CD8-positive, alpha-beta memory T cell (primary cell): ENCODE measurements at places on chromosomes 13 and 19.

DNA sequence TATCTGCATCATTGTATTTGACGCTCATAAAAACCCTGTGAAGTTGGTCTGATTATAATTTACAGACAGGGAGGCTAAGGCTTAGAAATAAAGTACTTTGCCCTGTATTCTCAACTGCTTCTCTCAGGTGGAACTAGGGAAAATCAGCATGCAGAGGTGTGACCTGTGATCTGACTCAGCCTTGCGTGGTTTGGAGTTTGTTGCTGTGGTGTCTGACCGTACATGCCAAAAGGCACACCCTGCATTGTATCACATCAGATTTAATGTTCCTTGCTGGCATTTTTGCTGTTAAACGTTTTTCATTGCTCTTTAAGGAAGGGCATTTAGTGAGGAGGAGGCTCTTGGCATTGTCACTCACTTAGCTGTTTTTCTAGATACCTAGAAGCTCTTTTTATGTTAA is 58.8 kb upstream of the C1QTNF9B start:
- no peak for DNase-seq

DNA sequence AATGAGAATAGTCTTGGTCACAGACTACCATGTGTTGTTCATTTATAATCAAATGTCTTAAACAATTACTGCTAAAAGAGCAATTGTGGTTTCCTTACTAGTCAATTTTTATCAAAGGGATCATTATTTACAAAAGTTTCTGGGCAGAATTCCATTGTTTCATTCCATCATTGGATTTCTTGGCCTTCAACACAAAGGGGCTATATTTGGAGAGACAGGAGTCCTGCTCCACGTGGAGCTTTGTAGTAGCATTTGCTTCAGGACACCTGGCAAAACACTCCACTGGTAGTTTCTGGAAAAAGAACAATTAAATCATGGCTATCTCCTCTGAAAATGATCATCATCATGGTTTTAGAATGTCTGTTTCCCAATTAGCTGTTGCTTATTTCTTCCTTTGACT is 22.3 kb upstream of the STARD13 start:
- no peak for DNase-seq

DNA sequence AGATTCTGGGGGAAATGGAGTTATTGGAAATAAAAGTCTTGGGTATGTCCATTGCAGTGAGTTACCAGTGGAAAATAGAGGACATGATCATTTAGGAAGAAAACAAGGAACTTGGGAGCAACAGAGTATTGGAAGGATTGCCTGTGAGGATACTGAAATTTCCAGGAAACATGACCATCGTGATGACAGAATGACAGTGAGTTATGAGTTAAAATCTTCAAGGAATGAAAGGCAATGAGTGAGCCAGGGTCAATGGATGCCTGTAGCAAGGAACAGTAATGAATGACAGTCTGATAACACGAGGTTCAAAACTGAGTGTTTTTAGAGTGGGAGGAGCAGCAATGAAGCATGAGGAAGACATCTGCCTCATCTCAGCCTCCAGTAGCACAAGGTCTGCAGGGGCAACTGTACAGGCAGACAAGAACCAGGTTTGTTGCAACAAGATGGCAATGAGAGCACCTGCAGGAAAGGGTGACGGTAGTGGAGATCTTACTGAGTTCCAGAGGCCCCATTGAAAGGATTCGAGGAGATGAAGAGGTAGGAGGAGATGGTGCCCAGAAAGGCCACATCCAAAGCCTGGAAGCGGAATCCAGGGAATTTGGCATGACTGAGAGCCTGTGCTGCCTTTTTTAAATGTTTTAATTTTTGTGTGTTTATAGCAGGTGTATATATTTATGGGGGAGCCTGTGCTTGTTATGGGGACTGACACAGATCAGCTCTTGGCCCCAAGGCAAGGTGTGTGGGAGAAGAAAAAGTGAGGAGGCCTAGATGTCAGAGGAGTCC is 43.9 kb downstream of the N4BP2L1 start:
- DNase-seq = no peak

DNA sequence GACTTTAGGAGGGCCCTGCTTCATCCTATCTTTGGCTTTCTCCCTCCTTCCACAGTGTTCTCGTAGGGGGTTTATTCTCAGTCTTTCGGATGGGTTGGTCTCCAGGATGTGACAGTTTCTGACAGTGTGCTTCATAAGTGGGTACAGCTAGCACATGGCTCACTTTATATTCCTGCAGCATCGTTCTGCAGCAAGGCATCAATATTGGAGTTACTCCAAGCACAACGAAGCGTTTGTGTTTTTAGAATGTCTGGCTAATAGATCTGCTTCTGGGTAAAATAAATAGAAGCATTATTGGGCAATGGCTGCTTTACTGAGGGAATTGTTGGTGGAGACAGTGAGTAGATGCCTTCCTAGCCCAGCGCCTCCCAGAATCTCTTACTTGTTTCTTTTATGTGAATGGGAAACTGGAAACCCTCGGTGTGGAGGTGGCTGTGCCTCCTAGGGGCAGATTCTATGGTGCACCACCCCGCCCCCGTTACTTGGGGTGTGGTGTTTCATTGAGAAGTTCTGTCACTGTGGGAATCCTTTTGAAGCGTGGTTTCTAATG is 2.0 kb downstream of the FARP1 start:
- DNase-seq = no peak

- DNase-seq = no peak
Observed at GRCh38 chr13:63516124-63516523, 2100.5 kb upstream of the PCDH20 start.

GRCh38 chr13:101210774-101211173 is 205.5 kb downstream of the NALCN start:
- no peak for DNase-seq

DNA sequence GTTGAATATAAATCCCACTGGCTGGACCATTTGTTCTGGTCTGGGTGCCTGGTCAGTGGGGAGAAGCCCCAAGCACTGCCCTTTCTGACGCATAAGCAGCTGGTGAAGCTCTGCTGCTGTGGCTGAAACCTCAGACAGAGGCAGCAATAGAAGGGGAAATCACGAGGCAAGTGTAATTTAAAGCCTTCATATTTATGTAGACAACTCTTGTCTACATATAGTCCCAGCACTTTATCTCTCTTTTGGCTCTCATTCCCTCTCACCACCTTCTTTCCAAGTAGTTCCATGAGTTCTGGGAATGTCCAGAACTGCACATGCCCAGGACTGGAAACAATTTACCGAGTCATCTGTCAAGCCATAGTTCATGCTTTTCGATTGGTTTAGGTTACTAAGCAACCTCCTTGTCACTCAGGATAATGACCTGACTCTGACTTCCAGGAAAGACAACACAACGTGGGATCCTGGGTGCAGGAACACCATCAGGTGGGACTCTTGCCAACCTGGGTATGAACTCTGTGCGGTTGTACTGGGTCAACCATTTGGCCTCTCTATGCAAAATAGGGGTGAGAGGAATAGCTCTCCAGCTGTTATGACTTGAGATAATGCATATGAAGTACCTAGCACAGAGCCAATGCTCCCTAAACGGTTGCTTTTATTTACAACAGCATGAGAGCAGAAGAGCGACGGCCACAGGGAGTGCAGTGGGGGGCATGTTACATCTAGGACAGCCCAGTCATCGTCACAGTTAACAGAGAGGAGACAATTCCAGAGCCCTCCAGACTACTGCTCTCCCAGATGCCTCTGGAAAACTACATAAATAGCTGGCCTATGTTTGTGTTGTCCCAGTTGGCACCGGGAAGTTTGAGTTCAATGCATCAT is 321.9 kb downstream of the FOXO1 start:
- DNase-seq = no peak

DNA sequence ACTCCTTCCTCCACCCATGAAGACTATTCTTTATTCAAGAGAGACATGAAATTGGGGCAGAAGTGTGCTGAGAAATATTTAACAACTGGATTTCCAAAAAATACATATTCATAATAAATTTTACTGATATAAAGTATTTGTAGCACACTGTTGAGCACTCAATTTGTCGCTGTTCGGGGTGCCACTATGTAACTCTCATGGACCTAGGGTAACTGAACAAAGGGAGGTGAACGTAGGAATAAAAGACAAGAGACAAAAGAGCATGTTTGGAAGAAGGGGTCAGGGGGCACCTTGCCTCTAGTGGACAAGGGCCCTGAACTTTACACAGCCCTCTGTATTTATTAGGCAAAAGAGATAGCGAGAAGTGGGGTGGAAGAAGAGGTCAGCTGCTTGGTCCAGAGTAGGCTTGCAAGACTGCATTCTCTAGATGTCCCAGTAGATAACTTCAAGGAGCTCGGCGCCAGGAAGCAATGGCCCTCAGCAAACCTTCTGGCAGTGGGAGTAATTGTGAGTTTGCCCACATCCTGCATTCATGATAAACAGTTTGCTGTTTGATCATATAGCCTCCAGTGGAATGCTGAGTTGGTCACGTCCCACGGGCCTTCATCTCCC is 4.5 kb upstream of the ZNF175 start:
- no peak for DNase-seq

DNA sequence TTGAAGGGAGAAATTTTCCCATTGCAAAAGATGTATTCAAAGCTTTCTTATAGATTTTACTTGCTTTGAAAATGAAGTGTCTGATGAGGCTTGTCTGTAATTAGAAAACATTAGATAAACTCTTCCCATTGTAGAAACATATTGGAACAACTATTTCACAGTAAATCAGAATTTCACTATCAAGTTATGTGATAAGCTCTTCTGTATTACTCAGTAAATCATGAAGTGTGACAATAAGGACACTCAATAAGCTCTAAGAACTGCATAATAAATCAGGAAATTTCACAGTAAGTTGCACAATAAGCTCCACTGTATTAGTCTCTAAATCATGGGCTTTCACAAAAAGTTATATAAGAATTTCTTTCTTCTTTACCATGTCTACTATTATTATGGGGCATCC is 1546.6 kb downstream of the SLITRK5 start:
- DNase-seq = no peak

DNA sequence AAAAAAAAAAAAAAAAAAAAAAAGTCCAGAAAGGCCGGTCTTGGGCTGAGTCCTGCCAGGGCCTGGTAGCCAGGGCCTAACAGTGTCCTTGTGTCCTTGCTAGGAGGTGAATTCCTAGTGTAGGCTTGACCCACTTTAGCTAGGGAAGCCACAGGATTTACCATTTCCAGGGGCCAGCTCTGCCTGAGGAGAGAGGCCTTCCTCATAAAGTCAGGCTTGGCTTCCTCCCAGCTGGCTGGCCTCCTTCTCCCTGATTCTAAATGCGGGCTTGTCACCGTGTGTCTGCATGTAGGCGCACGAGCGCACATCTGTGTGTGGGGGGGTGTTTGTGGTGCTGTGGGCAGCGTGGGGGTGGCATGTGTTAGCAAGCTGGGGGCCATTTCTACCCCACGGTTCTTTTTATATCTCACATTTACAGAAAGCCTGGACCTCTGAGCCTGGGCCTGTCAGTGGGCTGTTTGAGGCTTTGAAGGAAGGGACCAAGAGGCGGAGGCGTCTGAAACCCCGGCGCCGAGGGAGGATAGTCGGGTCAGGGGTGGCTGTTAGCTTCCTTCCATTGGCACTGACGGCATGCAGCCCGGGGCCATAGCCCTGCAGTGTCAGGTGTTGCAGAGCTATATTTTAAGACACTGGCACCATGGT is 31.7 kb downstream of the IER2 start:
- peak; percentile 35 for DNase-seq

GRCh38 chr19:10339380-10339960 is at the start of gene ICAM3:
ICAM3 (minus strand) TSS chr19:10339624; CDS start chr19:10339614, 10 bp downstream.
- peak; percentile 54 for DNase-seq
